Naive thymus-derived CD4-positive, alpha-beta T cell (primary cell): ENCODE measurements at places on chromosomes 13 and 19. TPM values are rescaled to one million over a fixed set of nuclear protein-coding genes. Genes with fewer than 3 reads are reported as not detected.

WDR87 gene
- not detected for total RNA-seq

FOXA3 gene
- total RNA-seq: not detected

BEST2 gene
- not detected for total RNA-seq

GDF15 gene
- 0.50 TPM for total RNA-seq

DCLK1 gene
- not detected for total RNA-seq

GJB6 gene
- total RNA-seq: 2.4 TPM

RFPL4A gene
- not detected for total RNA-seq

GAPDHS gene
- total RNA-seq: not detected

MOB3A gene
- 93.2 TPM for total RNA-seq

NALCN gene
- not detected for total RNA-seq

ZNF253 gene
- total RNA-seq: 11.7 TPM

SELENOV gene
- not detected for total RNA-seq

- H3K27ac ChIP-seq: no peak overlapping the region
- no peaks in the 10 kb centered on the region for H3K4me1 ChIP-seq
- no peak for DNase-seq
- H3K27me3 ChIP-seq: no peaks in the 10 kb centered on the region
- H3K36me3 ChIP-seq: no peaks in the 10 kb centered on the region
Observed at GRCh38 chr19:51226067-51226466, 1.2 kb downstream of the CD33 start.

DNA sequence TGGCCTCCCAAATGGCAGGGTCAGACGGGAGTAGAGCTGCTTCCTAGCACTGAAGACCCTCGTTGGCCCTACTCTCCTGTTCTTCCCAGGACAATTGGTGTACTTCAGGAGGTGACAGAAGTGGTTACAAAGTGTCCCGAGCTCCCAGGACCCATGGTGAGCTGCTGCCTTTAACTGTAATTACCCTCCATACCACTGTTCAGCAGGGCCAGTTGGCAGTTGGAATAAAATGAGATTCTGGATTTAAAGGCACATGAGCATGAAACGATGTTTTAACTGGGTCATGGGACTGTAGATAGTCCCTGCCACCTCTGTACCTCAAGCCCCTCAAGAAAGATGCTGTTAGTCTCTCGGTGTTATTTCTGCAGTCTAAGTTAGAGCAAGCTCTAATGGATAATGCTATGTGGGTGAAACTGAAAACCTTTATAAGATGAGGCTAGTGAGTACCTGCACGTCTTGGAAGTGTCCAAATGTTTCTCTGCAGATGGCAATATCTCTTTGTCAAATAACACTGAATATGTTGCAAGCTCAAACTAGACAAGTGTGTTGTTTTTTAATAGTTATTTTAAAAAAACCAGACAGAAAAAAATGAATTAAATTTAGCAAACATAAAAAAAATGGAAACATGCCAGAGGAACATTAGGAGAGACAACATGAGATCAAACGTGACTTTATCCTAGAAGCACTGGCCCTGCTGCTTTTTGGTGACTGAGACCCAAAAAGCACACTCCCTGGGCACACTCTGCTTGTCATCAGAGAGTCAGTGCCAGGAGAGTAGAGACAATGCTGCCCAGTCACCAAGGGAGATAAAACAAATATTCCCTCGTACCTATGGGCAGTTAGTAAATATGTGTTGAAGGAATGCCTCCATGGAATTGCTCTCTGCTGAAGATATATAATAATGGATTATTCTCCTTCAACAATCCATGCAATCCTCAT is 266.3 kb downstream of the LMO7 start:
- no peak overlapping the region for H3K27ac ChIP-seq
- no peaks in the 10 kb centered on the region for H3K36me3 ChIP-seq
- no peak for DNase-seq
- no peak overlapping the region for H3K4me3 ChIP-seq
- no peaks in the 10 kb centered on the region for H3K4me1 ChIP-seq

DNA sequence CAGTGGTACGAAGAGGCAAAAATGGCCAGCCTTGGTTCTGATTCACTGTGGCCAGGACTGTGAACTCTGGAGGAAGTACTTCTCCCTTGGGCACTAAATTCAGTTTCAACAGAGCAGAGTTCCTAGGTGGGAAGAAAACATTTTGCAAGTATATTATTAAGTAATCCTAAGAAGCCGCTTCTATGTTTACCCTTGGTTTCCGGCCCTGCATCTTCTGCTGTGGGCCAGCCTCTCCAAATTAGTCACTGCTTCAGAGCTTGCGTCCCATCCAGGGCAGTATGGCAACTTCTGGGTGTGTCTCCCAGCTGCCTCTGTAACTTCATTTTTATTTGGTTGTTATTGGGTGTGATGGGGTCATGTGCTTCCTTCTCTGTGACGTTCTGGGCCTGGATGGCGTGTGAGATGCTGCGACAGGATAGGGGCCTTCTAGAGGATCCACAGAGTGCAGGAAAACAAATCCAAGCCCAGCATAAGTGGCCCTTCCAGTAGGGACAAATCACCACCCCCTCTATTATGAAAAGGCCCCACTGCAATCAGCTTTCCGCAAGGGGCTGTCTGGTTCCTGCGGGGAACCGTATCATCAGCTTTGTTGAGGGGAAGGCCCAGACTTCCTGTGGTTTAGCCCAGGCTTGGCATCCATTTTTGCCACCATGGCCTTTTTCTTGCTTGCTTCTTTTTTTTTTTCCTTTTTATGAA is 55.1 kb upstream of the C1QTNF9 start:
- peak overlapping the region; percentile 90 for H3K27ac ChIP-seq
- no peaks in the 10 kb centered on the region for H3K27me3 ChIP-seq
- H3K36me3 ChIP-seq: peaks cover 18% of the 10 kb centered on the region
- peak; percentile 66 for DNase-seq

GRCh38 chr19:14059093-14059480 is 2.8 kb downstream of the PALM3 start:
- H3K27me3 ChIP-seq: peaks cover 21% of the 10 kb centered on the region
- DNase-seq: peak; percentile 30
- no peak overlapping the region for H3K4me3 ChIP-seq
- H3K4me1 ChIP-seq: peaks cover 10% of the 10 kb centered on the region

DNA sequence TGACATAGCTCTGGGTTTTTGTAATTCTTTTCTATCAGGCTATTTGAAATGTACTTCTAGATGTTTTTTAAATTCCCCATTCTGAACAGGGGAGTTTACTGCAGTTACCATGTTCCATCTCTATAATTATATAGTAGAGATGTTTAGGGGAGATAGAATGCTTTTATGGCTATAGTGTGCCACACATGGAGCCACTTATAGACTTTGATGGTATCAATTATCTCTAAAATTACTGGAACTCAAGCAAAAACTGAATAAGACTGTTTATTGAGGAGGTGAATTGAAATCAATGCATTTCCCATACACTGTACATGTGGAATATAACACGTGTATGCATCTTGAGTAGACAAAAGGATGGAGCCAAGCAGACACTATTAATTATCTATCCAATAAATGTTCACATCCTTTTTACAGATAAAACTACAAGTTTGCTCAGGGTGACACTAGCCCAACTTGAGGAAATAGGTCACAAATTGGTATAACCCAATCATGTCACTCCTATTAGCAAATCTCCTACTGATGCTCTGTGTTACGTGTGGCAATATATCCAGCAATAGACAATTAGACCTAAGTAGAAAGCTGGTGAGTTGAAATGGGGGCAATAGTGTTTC is 1882.6 kb downstream of the PCDH9 start:
- no peak overlapping the region for H3K27ac ChIP-seq
- no peaks in the 10 kb centered on the region for H3K4me1 ChIP-seq
- no peaks in the 10 kb centered on the region for H3K36me3 ChIP-seq
- H3K4me3 ChIP-seq: no peak overlapping the region
- no peaks in the 10 kb centered on the region for H3K27me3 ChIP-seq
- DNase-seq: no peak

DNA sequence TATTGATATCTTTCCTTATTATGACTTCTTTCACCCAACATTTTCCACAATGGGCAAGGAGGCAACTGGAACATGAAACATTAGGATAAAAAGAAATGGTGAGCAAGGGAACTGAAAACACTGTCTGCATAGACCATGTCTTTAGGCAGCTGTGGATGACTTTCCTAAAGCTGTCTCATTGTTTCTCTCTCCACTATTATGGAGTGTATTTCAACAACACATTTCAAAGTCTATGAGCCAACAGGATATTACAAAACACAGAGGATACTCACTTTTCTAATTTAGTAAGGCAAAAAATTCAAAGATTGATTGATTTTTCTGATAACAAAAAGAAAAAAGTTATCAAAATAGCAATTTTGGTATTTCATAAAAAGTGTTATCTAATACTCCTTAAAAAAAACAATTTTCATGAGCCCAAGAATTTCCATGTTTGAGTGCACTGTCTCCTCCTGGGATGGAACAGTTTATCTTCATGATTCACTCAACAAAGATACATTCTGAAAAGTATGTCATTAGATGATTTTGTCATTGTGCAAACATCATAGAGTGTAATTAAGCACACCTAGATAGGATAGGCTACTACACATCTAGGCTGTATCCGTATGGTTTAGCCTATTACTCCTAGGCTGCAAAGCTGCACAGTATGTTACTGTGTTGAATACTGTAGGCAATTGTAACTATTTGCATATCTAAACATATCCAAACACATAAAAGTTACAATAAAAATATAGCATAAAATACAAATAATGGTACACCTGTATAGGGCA is 1568.4 kb downstream of the SLITRK5 start:
- H3K36me3 ChIP-seq: no peaks in the 10 kb centered on the region
- H3K27ac ChIP-seq: no peak overlapping the region
- DNase-seq: no peak
- H3K27me3 ChIP-seq: no peaks in the 10 kb centered on the region
- H3K4me1 ChIP-seq: no peaks in the 10 kb centered on the region
- H3K4me3 ChIP-seq: no peak overlapping the region

- no peak overlapping the region for H3K4me3 ChIP-seq
- no peaks in the 10 kb centered on the region for H3K36me3 ChIP-seq
- H3K27me3 ChIP-seq: no peaks in the 10 kb centered on the region
- DNase-seq: no peak
- no peak overlapping the region for H3K27ac ChIP-seq
Observed at GRCh38 chr19:12543855-12544254, 7.4 kb downstream of the ZNF564 start.

GRCh38 chr13:40517486-40518480 is 148.7 kb downstream of the FOXO1 start:
- peaks cover 14% of the 10 kb centered on the region for H3K4me1 ChIP-seq
- H3K4me3 ChIP-seq: no peak overlapping the region
- no peak overlapping the region for H3K27ac ChIP-seq
- no peak for DNase-seq
- H3K27me3 ChIP-seq: no peaks in the 10 kb centered on the region
- no peaks in the 10 kb centered on the region for H3K36me3 ChIP-seq

GRCh38 chr13:101706651-101707050 is 254.2 kb downstream of the ITGBL1 start:
- no peak overlapping the region for H3K27ac ChIP-seq
- no peaks in the 10 kb centered on the region for H3K4me1 ChIP-seq
- H3K36me3 ChIP-seq: no peaks in the 10 kb centered on the region
- H3K27me3 ChIP-seq: no peaks in the 10 kb centered on the region
- peak; percentile 4 for DNase-seq

- H3K27ac ChIP-seq: peak overlapping the region; percentile 84
- no peaks in the 10 kb centered on the region for H3K27me3 ChIP-seq
- no peaks in the 10 kb centered on the region for H3K36me3 ChIP-seq
- H3K4me1 ChIP-seq: peaks cover 16% of the 10 kb centered on the region
- DNase-seq: no peak
Observed at GRCh38 chr19:35545855-35546381, 492 bp downstream of the TMEM147 start.

GRCh38 chr13:79307866-79308298 is 98.2 kb downstream of the RBM26 start:
- H3K27me3 ChIP-seq: no peaks in the 10 kb centered on the region
- no peak overlapping the region for H3K27ac ChIP-seq
- H3K36me3 ChIP-seq: no peaks in the 10 kb centered on the region
- no peak overlapping the region for H3K4me3 ChIP-seq
- DNase-seq: no peak

GRCh38 chr13:111658145-111659100 is 338.0 kb downstream of the TEX29 start:
- H3K4me1 ChIP-seq: no peaks in the 10 kb centered on the region
- no peak overlapping the region for H3K27ac ChIP-seq
- no peak for DNase-seq
- H3K4me3 ChIP-seq: no peak overlapping the region

GRCh38 chr19:44371815-44372480 is 15.5 kb upstream of the ZNF112 start:
- no peaks in the 10 kb centered on the region for H3K36me3 ChIP-seq
- H3K27ac ChIP-seq: no peak overlapping the region
- no peaks in the 10 kb centered on the region for H3K4me1 ChIP-seq

- H3K27ac ChIP-seq: peak overlapping the region; percentile 87
- H3K36me3 ChIP-seq: no peaks in the 10 kb centered on the region
- peak; percentile 100 for DNase-seq
- no peaks in the 10 kb centered on the region for H3K27me3 ChIP-seq
- H3K4me3 ChIP-seq: peak overlapping the region; percentile 93
Observed at GRCh38 chr19:2950286-2951124, 5.7 kb upstream of the ZNF77 start.
